Glomerular endothelial cell (primary cell): ENCODE measurements at places on chromosomes 12 and 14.

DNA sequence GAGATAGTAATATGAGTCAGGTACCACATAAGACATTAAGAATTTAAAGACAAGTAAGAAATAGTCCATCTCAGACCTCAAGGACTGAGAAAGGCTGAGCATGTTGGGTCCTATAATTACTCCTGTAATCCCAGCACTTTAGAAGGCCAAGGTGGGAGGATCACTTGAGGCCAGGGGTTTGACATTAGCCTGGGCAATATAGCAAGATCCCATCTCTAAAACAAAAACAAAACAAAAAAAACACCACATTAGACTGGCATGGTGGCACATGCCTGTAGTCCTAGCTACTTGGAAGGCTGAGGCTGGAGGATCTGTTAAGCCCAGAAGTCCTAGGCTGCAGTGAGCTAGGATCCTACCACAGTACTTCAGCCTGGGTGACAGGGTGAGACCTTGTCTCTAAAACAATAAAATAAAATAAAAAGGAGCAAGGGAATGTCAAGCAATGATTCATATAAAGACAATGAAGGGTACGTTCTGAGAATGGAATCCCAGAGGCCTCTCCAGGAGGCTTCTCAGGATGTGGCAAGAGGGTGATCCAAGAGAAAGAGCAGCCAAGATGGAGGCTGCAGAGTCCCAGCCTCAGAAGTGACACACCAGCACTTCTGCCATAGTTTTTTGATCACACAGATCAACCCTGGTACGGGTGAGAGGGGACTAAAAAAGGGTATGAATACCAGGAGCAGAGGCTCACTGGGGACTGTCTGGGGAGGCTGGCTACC, 206.4 kb downstream of the CRADD start:
- DNase-seq, result no peak

DNA sequence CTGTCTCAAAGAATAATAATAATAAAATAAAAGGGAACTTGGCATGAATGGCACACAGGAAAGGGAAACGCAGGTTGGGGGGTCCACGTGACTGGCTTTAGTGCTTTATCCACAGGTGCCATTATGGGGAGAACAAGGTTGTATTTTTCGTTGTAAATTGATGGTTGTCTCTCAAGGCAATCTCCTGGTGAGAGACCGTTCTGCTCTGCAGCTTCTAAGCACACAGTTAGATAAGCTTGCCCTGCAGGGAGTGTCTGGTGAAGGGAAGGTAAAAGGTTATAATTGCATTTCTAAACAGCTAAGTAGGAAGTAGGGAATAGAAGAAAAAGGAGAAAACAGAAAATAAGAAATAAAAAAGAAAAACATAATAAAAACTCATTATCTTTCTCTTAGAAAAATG, 69.1 kb upstream of the CPSF6 start:
- no peak for DNase-seq

- no peak for DNase-seq
Observed at GRCh38 chr12:27620121-27620520, 76.1 kb upstream of the REP15 start.

DNA sequence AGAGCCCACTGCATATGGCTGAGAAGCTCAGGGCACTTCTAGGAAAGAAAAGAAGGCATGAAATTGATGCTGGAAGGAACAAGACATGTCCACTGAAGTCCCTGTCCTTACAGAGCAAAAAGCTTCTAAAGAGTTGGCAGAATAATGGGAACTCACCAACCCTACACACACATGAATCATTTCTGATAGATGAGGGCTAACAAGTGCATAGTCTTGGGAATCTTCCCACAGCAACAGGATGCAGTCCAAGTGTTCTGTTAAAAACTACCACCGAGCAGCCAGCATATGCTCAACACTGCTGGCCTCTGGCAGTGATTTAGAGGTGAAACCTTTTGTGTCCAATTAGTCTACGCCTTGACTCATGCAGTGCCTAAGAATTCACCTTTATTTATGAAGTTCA, 44.8 kb downstream of the RHOJ start:
- DNase-seq, result no peak

DNA sequence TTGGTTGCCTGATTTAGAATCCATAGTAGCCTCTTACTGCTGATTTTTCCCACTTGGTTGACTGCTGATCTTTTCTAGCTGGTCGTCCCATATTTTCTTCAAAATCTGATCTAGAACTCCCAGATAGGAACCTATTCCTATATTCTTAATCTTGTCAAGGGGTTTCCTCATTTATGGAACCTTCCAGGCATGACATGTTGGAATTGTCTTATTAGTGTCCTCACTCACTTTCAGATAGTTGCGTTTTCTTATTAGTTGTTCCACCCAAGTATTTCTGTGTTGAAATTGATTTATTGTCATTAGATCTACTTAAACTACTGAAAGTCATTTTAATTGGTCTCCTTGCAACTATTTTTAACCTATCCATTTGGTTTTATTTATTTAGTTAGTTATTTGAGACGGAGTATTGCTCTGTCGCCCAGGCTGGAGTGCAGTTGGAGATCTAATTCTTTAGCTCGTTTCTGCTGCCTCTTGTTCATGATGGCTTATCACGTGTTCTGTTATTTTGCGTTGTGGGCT, 25.0 kb downstream of the KTN1 start:
- no peak for DNase-seq

DNA sequence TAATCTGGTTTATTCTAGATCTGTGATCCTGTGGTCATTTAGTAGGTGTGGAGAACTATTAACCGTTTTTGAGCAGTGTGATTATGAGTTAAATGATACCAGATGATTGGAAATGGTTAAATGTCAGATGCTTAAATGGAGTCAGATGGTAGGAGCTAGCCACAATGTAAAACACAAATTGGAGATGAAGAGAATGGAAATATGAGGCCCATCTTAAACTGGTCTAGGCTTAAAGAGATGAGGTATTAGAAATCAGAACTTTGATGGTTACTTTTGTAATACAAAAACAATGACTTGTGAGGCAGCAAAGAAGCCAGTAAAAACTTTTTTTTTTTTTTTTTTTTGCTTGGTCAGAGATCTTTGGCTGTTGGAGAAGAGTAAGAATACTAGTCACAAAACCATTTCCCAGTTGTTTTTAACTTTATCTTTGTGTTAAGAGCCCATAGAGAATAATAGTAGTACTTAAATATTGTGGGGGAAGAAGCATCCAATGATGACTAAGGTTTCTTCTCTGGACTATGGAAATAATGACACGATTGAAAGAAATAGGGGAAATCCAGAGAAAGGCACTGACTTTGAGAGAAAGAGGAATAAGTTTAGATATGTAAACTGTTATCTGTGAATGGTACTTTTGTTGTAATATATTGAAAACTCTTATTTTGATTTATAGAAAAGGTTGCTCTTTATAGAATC, 95.9 kb downstream of the WNK1 start:
- DNase-seq, result no peak

DNA sequence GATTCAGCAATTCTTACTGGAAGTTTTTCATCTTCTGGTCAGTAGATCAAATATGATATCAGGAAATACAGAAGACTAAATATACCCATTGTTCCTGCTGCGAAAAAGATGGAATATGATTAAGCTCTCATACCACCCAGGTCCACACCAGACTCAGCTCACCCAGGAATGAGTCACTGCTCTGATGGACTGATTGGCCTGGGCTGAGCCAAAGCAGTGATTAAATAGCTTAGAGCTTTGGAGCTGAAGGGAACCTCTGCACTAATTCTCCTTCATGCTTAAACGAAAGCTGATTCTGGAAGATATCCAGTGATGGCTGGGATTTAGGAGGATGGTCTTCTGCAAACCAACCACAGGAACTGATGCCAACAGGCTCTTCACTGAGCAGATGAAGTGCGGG, 62.0 kb upstream of the SYT1 start:
- no peak for DNase-seq

DNA sequence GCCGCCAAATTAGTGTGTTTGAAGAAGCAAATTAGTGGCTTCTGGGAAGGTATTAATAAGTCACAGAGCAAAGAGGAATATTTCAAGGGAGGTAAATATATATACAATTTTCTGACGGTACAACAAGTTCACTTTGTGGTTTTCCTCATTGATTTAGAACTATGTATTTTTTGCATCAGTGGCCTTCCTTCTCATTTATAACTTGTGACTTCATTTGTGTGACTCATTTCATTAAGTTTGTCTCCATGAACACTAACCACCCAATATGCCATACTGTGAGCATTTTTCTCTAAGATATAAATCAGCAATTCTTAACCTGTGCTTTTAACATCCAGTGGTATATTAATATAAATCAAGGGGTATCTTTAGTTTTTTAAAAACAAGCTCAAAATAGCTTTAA, 29.3 kb upstream of the ARHGAP5 start:
- DNase-seq, result no peak

DNA sequence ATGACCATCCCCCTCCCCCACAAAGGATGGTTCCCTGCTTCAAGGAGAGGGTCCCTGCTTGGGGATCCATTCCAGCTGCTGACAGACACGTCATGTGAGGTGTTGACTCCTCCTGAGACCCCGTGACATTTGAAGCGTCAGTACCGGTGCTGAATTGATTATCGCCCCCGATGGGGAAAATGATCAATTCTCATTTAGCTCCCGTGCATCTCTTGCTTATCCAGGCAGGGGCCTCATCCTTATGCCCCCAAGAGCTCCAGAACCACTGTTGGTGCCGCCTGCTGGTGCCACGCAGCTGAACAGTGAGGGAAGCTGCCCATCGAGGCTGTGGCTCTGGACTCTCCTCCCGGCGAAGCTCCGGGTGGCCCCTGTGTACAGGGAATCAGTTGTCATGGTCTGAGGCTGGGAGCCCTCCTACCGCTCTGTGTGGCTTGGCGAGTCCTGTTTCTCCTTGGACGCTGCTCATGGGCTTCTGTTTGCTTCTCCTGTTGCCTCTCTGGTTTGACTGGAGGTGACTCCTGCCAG, 4.6 kb downstream of the KIF26A start:
- no peak for DNase-seq

DNA sequence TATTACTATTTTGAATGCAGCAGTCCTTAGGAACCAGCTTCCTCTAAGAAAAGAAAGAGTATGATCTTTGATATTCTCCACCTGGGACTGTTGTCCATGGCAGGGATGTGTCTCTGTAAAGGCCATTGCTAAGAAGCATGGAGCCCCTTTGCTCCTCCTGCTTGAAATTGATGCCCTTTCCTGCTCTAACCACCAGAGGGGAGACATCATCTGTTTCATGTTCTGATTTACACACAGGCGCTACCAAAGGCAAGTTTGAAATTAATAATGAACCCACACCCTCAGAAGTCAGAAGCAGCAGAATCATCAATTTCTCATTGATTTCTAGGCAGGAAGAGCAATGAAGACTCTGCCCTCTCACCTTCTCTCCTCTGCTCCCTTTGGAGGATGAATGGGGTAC, 253.8 kb downstream of the RMST start:
- no peak for DNase-seq

DNA sequence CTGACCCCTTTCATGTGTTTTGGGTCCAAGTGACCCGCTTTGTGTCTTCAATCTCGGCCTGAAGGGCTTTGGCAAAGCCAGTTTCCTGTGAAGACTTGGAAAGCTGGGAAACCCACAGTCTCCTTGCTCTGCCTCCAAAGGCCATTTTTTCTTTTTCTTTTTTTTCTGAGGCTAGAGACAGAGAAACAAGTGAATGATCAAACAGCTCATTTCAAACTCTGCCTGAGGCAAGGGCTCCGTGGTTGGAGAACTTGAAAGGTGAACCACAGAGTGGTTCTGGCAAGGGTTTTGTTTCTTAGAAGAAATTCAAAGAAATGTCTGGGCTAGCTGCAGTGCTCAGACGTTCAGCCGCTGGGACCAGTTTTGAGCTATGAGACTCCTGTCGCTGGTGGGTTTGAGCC, 62.7 kb downstream of the ERH start:
- DNase-seq, result no peak

GRCh38 chr12:14664434-14665023, 31.9 kb downstream of the GUCY2C start:
- DNase-seq, result peak; percentile 14

GRCh38 chr14:26486922-26487321, 110.9 kb downstream of the NOVA1 start:
- DNase-seq, result no peak

DNA sequence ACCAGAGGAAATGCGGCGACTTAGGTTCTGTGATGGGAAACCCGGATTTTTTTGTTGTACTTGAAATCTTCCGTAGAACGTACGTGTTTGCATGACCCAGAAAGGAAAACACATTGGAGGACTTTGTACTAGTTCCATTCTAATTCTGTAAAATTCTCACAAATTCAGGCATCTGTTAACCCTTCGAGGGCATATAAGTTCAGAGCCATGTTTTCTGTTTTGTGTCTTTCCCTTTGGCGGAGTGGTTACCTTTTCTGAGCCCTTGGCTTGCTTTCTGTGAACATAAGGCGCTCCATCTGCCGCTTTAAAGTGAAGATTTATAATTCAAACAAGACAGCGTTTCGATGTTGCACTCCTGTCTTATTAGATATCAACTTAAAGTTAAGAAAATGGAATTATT, 34.2 kb downstream of the BICD1 start:
- DNase-seq, result no peak

DNA sequence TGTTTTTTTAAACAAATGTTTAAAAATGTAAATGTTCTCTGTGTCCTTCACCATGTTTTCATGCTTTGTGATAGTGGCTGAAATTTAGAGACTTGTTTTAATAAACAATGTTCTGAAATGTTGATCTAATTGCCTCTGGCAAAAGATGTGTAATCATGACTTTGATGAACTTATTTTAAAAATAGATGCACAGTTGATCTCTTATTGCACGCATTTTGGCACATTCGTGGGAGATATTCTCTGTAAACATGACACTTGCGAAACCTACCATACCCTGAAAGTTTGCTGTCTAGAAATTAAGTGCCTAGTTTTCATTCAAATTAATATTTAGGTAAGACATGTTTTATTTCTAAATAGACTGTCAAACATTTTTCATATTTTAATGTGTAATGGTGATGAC, 119.7 kb upstream of the DNM1L start:
- DNase-seq, result no peak

GRCh38 chr12:89203144-89203543, 149.2 kb downstream of the DUSP6 start:
- no peak for DNase-seq

DNA sequence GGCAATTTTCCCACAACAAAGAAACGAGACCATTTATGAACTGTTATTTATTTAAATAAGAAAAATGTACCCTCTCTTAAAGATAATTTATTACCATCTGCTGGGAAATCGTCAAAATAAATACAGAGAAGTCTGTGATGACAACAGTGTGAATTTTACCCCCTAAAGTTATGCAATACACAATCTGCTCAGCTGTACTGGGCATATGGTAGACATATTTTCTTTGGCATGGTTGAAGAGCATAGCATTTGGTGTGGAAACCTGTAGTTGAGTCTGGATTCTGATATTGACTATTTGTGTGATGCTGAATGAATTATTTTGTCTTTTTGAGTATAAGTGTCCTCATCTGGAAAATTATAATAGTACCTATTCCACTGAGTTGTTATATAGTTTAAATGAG, 60.0 kb downstream of the CFAP54 start:
- no peak for DNase-seq

- no peak for DNase-seq
Observed at GRCh38 chr12:132955094-132956010, 754 bp downstream of the ZNF605 start.

- no peak for DNase-seq
Observed at GRCh38 chr14:104873380-104874055, 8.4 kb downstream of the CEP170B start.

GRCh38 chr14:46691819-46692218, 40.2 kb upstream of the RPL10L start:
- no peak for DNase-seq
